ENCODE measurements at places on chromosomes 11 and 22. TPM values are rescaled to one million over a fixed set of nuclear protein-coding genes. Genes with fewer than 3 reads are reported as not detected.

Gene IFT27
- 30.1 TPM for total RNA-seq

DNA sequence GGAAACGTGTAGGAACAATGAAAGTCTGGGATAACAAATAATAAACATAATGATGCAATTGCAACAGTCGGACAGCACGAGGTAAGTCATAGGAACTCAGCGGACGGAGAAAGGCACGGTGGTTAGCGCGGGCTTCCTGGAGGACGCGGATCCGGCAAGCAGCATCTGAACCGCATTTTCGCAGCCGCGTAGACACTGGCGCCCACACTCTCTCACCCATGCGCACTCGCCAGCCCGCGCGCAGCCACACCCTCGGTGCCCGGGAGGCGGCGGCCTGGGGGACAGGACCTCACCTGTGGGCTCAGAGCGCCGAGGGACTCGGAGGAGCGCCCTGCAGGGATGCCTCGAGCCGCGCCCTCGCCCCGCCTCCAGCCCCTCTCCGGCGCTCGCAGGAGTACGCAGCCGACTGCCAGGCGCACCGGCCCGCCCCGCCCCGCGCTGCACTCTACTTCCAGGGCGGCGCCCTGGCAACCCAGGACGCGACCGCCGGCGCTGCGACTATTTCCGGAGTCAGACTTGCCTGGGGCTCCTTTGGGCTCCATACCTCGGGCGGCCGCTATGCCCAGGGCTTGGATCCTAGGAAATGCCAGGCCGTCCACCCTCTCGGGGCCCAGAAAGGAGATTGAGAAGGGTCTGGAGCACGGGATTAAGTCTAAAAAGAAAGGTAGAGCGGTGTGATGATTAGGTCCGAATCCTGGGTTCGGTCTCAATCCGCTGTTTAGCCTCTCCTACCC, at the start of gene TTLL1:
TTLL1 (minus strand) TSS at position 408 of the 734 bp plus-strand sequence. CDS start 13,805 bp downstream, outside the sequence.
- peak; percentile 99 for DNase-seq

Gene SHANK3
- 2.1 TPM for total RNA-seq

Gene PAMR1
- 3.2 TPM for total RNA-seq

DNA sequence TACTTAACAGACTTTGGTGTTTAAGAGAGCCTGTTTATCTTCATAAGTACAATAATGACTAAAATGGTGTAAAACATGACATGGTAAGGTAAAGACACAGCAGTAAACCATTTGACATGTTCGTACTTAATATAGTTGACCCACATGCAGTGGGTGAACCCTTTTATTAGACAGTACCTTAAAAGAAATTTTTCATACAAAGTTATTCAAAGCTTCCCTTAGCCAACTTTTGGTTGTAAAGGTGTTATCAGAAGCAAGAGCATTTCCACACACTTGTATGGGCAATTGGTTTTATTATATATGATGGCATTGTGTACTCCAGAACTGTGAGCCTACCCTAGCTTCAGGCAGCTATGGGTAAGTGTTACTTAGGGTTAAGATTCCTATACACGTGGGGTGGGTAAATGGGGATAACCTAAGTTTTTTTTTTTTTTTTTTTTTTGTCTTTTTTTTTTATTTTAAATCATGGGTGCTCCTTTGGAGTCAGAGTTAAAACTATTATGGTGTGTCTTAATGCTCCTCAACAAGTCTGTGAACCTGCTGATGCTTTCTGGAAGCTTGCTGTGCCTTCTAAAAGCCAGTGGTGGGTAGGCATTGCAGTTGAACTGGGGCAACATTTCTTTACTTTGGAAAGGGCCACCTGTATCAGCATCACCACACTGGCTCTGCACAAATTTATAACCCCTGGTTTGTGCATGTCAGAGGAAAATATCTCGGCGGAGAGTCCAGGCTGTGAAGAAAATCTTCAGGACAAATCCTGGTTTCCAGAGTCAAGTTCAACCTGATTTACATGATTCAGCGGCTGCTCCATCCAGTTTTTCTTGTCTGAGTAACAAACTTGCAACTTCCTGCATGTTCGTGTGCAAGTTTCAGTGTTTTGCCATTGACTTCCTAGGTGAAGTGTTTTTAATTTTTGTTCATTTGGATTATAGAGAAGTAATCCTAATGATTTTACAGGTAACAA, 3.3 kb downstream of the PCF11 start:
- no peak for DNase-seq

Gene TRIM64
- not detected for total RNA-seq

- no peak for DNase-seq
Observed at GRCh38 chr11:22426915-22427314, 88.7 kb downstream of the SLC17A6 start.

- DNase-seq: no peak
Observed at GRCh38 chr11:103043826-103044678, 47.9 kb downstream of the DCUN1D5 start.

- peak; percentile 89 for DNase-seq
Observed at GRCh38 chr11:2269601-2270321, 627 bp downstream of the ASCL2 start.

Gene ACRV1
- total RNA-seq: not detected

DNA sequence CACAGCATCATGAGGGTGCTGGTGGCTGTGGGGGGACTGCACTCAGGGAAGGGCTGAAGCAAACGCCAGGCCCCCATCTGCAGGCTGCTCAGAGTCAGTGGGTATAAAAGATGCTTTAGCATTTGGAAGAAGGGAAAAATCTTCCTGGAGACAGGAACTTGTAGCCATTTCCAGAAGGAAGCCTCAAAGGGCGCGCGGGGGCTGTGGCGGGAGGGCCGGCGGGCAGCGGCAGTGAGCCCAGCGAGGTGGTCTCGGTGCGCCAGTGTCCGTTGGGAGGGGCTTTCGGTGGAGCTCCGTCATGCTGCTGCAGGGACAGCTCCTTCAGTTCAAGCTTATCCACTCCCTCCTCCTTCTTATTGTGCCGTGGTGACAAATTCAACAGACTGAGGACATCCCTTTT, 63.0 kb upstream of the PITPNB start:
- DNase-seq: no peak

Gene GAB2
- total RNA-seq: 7.6 TPM
